ENCODE measurements at places on chromosomes 12 and 14.

GRCh38 chr14:22836301-22837113 lies at the start of gene MMP14:
Gene MMP14, plus strand, starts transcription at chr14:22836585. Its CDS starts 233 bp downstream, at chr14:22836818.
- peak within 1 kb of the TSS; percentile 93 for H3K4me3 ChIP-seq
- H3K4me1 ChIP-seq = peaks cover 23% of the 10 kb centered on the region
- DNase-seq = peak; percentile 80
- peak within 1 kb of the TSS; percentile 98 for H3K27ac ChIP-seq
- no peaks in the 10 kb centered on the region for H3K27me3 ChIP-seq
- peaks cover 77% of the 10 kb centered on the region for H3K36me3 ChIP-seq

- no peak overlapping the region for H3K27ac ChIP-seq
- DNase-seq = no peak
- H3K27me3 ChIP-seq = no peaks in the 10 kb centered on the region
- no peak overlapping the region for H3K4me3 ChIP-seq
- no peaks in the 10 kb centered on the region for H3K4me1 ChIP-seq
These were observed 61.4 kb downstream of the WSCD2 start for GRCh38 chr12:108190529-108190928.

DNA sequence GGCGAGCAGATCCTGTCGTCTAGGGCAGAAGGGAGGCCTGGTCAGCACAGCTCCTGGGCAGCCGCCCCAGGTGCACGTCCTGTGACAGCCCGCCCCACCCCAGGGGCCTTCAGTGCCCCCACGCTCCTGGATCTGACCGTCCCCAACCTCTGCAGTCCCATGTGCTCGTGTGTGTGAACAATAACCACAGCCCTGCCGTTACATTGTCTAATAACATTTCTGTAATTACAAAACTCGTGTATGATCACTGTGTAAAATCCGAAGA lies 39.8 kb downstream of the CHGA start:
- no peak overlapping the region for H3K4me3 ChIP-seq
- H3K27ac ChIP-seq = no peak overlapping the region
- DNase-seq = no peak
- no peaks in the 10 kb centered on the region for H3K27me3 ChIP-seq
- peaks cover 37% of the 10 kb centered on the region for H3K36me3 ChIP-seq

GRCh38 chr14:23301969-23302289 lies 730 bp downstream of the PPP1R3E start:
- peaks cover 12% of the 10 kb centered on the region for H3K4me1 ChIP-seq
- DNase-seq = peak; percentile 80

DNA sequence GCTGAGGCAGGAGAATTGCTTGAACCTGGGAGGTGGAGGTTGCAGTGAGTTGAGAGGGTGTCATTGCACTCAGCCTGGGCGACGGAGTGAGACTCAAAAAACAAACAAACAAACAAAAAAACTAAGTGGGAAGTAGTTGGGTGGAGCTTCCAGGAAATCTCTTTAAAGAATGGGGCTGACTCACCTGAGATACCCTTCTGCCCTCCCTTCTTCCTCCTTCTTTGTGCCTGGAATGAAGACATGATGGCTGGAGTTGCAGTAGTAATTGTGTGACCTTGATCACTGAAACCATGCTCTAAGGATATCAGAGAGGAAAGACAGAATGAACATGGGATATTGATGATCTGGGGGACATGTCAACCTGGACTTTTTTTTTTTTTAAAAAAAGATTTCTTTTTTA lies 87.6 kb upstream of the MED13L start:
- H3K27me3 ChIP-seq = no peaks in the 10 kb centered on the region
- no peaks in the 10 kb centered on the region for H3K4me1 ChIP-seq
- DNase-seq = no peak

DNA sequence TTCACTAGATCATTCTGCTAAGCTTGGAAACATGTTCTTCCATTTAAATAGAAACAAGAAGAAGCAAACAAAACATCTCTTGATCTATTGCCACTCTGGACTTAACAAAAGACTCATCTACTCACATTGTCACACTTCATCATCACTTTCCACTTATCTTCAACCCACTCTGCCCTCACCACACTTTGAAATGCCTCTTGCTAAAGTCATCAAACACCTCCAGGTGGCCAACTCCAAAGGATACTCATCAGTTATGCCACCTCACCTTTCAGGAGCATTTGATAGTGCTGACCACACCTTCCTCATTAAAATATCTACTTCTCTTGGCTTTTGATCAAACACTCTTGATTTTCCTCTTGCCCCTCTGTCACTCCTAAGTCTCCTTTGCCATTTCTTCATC lies 7.2 kb downstream of the EFCAB11 start:
- H3K4me3 ChIP-seq = no peak overlapping the region
- no peaks in the 10 kb centered on the region for H3K27me3 ChIP-seq
- peaks cover 28% of the 10 kb centered on the region for H3K36me3 ChIP-seq
- no peak for DNase-seq
- H3K4me1 ChIP-seq = no peaks in the 10 kb centered on the region

- H3K27ac ChIP-seq = no peak overlapping the region
- no peak overlapping the region for H3K4me3 ChIP-seq
- no peak for DNase-seq
- no peaks in the 10 kb centered on the region for H3K27me3 ChIP-seq
These were observed 122.5 kb upstream of the BCAT1 start for GRCh38 chr12:25071366-25071765.

DNA sequence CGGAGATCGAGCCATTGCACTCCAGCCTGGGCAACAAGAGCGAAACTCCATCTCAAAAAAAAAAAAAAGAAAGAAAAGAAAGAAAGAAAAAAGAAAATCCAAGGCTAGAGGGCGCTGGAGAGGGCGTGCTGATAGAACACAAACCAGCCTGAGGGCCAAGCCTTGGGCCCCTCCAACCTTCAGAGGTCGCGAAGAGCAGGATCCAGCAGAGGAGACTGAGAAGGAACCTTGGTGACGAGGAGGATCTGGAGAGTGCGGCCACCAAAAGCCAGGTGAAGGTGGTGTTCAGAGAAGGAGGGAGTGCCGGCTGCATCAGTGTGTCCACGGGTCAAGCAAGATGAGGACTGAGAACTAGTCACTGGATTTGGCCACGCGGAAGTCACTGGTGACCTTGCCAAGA lies 4.1 kb upstream of the DYNC1H1 start:
- no peak for DNase-seq
- no peaks in the 10 kb centered on the region for H3K27me3 ChIP-seq
- H3K36me3 ChIP-seq = no peaks in the 10 kb centered on the region
- peaks cover 13% of the 10 kb centered on the region for H3K4me1 ChIP-seq
- no peak overlapping the region for H3K4me3 ChIP-seq

GRCh38 chr12:112907415-112908157 lies 824 bp downstream of the OAS1 start:
- no peak for DNase-seq
- no peak overlapping the region for H3K4me3 ChIP-seq
- peak overlapping the region; percentile 23 for H3K27ac ChIP-seq
- H3K27me3 ChIP-seq = no peaks in the 10 kb centered on the region
- peaks cover 27% of the 10 kb centered on the region for H3K4me1 ChIP-seq
- H3K36me3 ChIP-seq = no peaks in the 10 kb centered on the region

DNA sequence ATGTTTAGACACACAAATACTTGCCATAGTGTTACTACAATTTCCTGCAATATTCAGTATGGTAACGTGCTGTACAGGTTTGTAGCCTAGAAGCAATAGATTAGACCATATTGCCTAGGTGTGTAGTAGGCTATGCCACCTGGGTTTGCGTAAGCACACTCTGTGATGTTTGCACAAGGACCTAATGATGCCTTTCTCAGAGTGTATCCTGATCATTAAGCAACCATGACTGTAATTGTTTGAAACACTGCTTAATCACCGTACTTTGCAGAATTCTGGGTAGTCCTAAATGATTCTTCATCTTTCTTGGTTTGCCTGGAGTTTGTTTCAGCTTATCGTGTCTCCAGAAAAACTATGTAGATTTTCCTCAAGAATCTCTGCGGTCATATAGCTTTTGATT lies 11.2 kb upstream of the TCP11L2 start:
- no peak overlapping the region for H3K27ac ChIP-seq
- H3K4me3 ChIP-seq = no peak overlapping the region
- DNase-seq = no peak
- no peaks in the 10 kb centered on the region for H3K27me3 ChIP-seq

GRCh38 chr14:50089208-50089607 lies 27.2 kb downstream of the VCPKMT start:
- no peak for DNase-seq
- H3K27me3 ChIP-seq = no peaks in the 10 kb centered on the region
- H3K27ac ChIP-seq = no peak overlapping the region

DNA sequence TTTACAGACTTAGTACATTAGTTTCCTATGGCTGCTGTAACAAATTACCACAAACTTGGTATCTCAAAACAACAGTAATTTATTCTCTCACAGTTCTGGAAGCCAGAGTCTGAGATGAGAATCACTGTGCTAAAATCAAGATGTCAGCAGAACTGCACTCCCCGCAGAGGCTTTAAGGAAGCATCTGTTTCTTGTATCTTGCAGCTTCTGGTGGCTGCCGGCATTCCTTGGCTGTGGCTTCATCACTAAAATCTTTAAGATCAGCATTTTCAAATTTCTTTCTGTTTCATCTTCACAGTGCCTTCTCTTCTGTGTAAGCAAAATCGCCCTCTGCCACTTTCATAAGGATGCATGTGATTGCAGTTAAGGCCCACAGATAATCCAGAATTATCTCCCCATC lies 9.4 kb downstream of the STON2 start:
- peaks cover 24% of the 10 kb centered on the region for H3K36me3 ChIP-seq
- H3K4me3 ChIP-seq = no peak overlapping the region
- no peak overlapping the region for H3K27ac ChIP-seq

GRCh38 chr12:89884952-89885351 lies 176.3 kb upstream of the ATP2B1 start:
- H3K4me3 ChIP-seq = no peak overlapping the region
- no peak overlapping the region for H3K27ac ChIP-seq
- H3K27me3 ChIP-seq = no peaks in the 10 kb centered on the region
- no peaks in the 10 kb centered on the region for H3K4me1 ChIP-seq
- DNase-seq = no peak
- H3K36me3 ChIP-seq = no peaks in the 10 kb centered on the region

DNA sequence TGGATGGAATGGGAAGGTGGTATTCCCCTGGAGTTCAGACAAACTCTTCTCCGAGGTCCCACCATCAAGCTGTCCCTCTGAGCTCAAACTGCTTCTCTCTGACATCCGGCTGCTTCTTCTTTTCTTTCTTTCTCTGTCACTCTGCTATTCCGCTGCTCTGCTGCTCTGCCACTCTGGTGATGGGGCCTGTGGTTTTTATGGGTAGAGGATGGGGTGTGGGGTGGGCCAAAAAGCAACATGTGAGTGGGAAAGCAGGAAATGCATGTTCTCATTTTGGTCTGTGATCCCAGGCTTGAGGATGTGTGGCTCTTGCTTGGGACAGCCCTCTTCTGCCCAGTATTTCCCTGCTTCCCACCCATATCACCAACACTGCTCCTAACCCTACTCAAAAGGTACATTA lies 30.6 kb downstream of the CLECL1 start:
- no peak for DNase-seq
- H3K36me3 ChIP-seq = no peaks in the 10 kb centered on the region
- no peak overlapping the region for H3K27ac ChIP-seq
- H3K27me3 ChIP-seq = no peaks in the 10 kb centered on the region

GRCh38 chr14:35353409-35354172 lies 51.0 kb downstream of the NFKBIA start:
- no peaks in the 10 kb centered on the region for H3K36me3 ChIP-seq
- H3K4me3 ChIP-seq = no peak overlapping the region
- H3K4me1 ChIP-seq = peaks cover 9% of the 10 kb centered on the region

DNA sequence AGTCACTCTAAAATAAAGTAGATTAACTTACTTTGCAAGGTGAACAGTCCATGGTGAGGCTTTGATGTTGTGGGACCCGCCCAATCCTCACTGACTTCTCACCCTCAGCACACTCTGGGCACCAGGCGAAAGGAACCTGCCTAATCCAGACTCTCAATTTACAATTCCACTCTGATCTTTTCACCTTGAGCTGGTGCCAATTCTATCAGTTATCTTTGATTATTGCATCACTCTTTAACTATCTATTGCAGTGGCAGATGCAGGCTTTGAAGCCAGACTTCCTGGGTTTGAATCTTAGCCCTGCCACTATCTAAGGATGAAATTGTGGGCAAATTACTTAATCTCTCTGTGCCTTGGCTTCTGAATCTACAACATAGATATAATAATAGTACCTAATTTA lies 18.9 kb upstream of the RASSF8 start:
- H3K27ac ChIP-seq = no peak overlapping the region
- no peaks in the 10 kb centered on the region for H3K27me3 ChIP-seq
- no peaks in the 10 kb centered on the region for H3K36me3 ChIP-seq
- no peaks in the 10 kb centered on the region for H3K4me1 ChIP-seq
- H3K4me3 ChIP-seq = no peak overlapping the region

DNA sequence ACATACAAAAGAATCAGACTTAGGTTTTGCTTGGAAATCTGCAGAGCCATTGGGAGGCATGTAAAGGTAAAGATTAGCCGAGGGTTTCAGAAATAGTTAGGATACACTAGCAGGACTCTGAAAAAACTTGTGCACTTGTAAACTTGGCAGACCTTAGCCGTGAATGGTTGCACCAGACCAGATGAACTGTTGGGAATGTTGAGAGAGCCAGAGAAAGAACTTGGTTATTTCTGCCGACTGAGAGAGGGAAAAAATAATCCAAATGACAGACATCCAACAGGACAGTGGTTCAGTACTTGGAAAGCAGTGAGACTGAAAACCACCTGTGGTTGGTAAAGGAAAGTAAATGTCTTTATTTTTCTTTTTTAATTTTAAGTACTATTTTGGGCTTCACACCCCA lies 222.5 kb upstream of the DDHD1 start:
- no peak overlapping the region for H3K4me3 ChIP-seq
- no peaks in the 10 kb centered on the region for H3K36me3 ChIP-seq
- no peak for DNase-seq
- no peak overlapping the region for H3K27ac ChIP-seq
- no peaks in the 10 kb centered on the region for H3K27me3 ChIP-seq

DNA sequence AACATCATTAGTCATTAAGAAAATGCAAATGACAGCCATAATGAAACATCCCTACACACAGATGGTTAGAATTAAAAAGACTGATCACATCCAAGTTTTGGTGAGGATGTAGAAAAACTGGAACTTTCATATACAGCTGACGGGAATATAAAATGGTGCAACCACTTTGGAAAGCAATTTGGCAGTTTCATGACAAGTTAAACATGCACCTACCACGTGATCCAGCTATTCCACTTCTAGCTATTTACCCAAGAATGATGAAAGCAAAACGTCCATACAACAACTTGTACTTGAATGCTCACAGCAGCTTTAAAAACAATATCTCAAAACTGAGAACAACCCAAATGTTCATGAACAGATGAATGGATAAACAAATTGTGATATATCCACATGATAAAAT lies 77.9 kb upstream of the AVPR1A start:
- no peak overlapping the region for H3K4me3 ChIP-seq
- no peaks in the 10 kb centered on the region for H3K4me1 ChIP-seq
- no peak overlapping the region for H3K27ac ChIP-seq
- DNase-seq = no peak

GRCh38 chr12:48998497-48999353 lies 450 bp downstream of the DDN start:
- no peak overlapping the region for H3K27ac ChIP-seq
- no peak for DNase-seq
- no peaks in the 10 kb centered on the region for H3K4me1 ChIP-seq
- H3K27me3 ChIP-seq = peaks cover 14% of the 10 kb centered on the region
- peak overlapping the region; percentile 32 for H3K4me3 ChIP-seq
